ENCODE measurements at places on chromosomes 11 and 22.

- DNase-seq: no peak
Observed at GRCh38 chr11:35891096-35891495, 52.8 kb upstream of the LDLRAD3 start.

DNA sequence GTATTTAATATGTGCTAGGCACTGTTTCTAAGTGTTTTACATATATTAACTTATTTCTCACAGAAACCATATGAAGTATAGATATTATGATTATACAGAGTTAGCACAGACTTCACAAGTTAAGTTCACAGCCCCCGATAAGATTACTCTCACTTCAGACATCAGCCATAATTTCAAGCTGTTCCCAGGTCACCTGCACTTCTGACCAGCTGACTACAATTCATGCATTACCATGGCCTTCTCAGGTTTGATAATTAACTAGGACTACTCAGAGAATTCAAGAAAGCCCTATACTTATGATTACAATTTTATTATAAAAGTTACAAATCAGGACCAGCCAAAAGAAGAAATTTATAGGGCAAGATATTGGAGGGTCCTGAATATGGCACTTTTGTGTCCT, 68.2 kb upstream of the RRM1 start:
- DNase-seq: no peak

DNA sequence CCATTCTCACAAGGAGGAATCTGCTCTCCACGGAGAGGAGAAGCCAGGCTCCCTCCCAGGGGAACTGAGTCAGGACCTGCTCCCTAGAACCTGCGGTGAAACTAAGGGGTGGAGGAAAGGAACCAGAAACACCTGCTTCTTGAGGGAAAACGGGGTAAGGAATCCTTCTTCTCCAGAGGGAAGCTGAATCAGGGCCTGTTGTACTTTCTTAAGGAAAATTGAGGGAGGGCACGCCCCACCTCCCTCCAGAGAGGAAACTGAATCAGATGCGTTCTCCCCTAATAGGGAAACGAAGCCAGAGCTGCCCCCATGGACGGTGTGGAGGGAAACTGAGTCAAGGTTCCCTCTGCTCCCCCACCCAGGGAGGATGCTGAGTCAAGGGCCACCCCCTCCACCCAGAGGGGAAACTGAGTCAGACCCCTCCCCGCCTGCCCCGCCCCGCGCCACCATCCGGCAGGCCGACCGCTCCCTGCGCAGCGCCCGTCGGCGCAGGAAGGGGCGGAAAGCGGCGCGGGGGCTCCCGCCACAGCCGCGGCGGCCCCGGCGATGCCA, 393 bp downstream of the RELA start:
- no peak for DNase-seq

GRCh38 chr11:114190630-114191029, 105.6 kb upstream of the NNMT start:
- no peak for DNase-seq

DNA sequence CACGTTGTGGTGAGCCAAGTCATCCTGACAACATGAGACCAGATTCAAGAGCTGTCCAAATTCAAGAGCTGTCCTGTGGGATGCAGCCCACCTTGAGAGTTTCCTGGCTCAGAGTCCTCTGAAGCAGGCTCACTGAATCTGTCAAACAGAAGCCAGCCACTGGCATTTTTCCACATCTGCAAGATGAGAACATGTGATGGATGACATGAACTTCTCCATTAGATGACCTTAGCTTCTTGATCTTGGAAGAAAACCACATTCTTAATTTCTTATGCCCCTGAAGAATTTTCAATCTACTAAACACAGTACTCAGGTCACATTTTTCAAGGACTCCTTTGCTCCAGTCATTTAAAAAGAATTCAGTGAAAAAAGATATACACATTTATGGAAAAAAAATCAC, 291.0 kb downstream of the GUCY1A2 start:
- no peak for DNase-seq

GRCh38 chr11:92501066-92501739, 276.6 kb downstream of the FAT3 start:
- no peak for DNase-seq

DNA sequence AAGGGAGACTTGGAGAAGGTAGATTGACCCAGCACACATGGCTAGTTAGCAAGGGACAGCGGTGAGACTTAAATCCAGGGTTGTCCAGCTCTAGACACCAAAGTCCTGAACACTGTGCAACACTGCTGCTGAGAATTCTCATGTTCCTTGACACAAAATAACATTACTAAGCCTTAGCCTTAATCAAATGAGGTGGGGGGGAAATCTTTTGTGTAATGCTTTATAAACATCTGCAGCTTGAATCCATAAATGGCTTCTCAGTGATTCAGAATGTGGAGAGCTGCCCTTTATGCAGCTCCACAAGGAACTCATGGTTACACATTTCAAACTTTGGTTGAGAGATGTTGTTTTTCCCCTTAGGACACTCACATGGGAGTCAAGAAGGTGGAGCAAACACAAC, 80.0 kb downstream of the CD44 start:
- no peak for DNase-seq

DNA sequence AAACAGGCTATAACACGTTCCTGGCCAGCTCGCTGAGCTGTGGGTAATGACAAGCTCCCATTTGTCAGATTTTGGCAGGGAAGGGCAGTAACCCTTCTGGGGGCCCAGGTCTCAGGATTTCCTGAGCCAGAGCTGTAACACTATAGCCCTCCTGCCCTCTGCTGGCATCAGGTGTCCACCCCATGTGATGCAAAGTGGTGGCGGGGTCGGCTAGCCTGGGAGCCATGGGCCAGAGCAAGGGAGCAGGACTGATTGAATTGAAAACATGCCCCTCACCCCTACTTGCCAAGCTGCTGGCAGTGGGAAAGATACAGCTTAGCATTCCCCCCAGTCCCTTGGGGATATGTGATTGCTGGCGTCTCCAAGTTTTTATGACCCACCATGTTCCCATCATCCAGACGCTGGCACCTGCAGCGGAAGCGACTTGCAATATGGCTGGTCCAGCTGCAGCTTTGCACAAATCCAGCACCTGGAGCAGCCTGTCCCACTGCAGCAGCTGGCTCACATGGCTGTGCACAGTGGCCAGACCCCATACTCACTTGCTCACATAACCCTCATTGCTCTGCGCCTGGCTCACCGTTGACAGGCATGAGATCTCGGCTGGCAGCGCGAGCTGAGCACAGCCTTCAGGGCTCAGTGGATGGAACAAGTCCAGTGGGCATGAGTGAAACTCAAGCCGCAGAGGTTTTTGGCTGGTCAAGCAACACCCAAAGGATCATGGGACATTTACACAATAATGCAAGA, 1147.8 kb downstream of the JRKL start:
- DNase-seq: no peak

- no peak for DNase-seq
Observed at GRCh38 chr11:9046481-9046880, 42.7 kb upstream of the NRIP3 start.

DNA sequence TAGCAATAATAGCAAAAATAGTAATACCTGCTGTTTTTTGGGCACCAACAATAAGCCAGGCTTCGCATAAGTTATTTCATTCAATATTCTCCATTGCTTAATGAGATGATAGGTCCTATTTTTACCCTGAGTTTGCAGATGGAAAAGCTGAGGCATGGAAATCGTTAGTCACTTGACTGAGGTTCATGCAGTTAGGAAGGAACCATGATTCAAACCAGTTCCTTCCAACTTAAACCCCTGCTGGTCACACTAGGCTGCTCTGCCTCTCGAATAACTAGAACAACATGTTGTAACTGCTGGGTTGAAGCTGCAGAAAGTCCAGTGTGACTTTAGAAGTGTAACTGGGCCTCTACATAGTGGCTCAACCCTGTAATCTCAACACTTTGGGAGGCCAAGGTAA, 69.3 kb downstream of the SEZ6L start:
- no peak for DNase-seq

GRCh38 chr11:115215694-115216617, 288.3 kb downstream of the CADM1 start:
- DNase-seq: no peak

GRCh38 chr11:123406441-123407129, 23.5 kb upstream of the GRAMD1B start:
- no peak for DNase-seq

DNA sequence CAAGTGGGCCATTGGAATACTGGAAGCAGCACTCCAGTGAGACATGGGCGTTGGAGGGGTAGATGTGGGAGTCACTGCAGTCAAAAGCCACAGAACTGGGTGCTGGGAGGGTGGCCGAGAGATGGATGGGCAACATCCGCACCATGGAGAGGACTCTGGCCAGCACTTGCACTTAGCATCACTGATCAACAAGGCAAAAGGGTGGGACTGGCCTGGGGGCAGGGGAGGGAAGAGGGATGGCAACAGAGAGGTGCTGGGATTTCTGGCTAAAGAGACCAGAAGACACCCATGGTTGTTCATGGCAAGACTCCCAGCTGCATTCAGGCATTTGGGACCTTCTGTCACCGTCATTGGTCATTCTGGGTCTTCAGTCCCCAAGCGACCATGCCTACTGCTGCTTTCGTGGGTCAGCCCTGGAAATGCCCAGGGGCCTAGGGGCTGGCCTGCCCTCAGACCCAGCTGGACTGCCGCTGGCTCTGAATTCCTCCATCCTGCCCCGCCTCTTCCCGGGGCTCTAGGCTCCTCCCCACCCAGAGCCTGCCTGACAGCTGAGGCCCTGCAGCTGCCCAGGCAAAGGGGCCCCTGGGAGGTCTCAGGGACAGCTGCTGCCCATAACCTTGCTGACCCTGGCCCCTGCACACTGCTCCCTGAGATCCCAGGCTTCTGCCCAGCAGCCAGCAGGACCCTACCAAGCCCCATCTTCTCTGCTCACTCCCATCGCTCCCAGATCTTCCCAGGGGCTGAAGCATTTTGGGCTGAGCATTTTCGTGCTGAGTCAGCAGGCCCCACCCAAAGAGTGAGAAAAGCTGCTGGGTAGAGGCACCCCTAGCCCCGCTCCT, 13.0 kb upstream of the CDC42EP2 start:
- DNase-seq: no peak

DNA sequence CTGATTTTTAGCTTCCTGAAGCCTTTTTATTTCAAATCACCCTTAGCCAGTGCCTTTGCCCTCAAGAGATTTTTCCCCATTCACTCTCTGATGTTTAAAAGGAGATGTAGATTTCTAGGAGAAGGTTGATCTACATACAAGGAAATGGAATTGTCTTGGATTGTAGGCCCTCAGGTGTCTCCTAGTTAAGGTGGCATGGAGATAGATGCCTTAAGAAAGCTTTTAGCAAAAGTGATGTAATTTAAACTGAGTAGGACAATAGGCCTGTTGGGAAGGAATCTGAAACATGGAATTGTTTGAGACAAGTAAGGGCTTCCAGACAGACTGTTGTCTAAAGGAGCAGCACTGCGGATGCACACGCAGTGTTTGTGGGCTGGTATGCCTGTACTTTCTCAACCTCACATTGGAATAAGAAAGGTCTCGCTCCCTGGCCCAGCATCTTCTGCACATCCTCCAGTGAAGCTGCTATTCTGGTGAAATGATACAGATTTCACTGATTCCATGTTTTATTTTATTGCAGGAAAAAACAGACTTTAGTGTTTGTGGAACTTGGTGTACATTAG, 69.8 kb upstream of the SLC25A18 start:
- no peak for DNase-seq

- DNase-seq: peak; percentile 49
Observed at GRCh38 chr22:46054091-46055073, 77.4 kb upstream of the WNT7B start.

DNA sequence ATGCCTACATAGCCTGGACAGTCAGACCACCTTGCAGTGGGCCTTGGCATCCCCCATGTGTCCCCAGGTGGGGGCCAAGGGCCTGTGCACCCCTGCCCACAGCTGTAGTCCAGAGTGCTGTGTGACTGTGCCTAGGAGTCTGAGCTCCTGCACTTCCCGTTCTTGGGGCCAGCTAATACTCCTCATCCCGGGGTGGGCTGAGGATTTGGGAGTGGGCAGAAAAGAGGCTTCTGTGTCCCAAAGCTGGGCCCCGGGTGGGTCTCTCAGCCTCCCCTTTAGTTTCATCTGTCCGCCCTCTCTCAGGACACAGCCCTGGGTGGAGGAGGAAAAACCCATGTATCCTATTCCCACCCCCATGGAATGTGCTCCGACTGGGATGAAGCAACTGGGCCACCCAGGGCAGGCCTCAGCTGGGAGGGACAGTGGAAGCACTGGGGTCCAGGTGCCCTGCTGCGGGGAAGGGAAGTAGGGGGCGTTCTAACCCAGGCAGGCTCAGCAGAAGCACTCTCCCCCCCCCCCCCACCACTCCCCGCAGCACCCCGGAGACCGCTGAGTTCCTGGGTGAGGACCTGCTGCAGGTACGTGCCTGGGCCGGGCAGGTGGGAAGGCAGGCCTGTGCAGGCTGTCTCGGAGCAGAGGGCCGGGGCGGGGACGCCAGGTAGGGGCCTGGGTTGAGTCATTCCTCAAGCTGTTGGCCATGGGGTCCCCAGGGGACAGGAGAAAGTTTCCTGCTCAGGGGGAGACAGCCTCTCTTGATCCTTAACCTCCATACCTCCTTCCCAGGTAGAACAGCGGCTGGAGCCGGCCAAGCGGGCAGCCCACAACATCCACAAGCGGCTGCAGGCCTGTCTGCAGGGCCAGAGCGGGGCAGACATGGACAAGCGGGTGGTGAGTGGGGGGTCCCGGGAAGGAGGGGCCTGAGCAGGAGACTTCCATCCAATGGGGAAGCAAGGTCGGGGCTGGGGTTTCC, 1.4 kb downstream of the SH3BP1 start:
- DNase-seq: no peak

DNA sequence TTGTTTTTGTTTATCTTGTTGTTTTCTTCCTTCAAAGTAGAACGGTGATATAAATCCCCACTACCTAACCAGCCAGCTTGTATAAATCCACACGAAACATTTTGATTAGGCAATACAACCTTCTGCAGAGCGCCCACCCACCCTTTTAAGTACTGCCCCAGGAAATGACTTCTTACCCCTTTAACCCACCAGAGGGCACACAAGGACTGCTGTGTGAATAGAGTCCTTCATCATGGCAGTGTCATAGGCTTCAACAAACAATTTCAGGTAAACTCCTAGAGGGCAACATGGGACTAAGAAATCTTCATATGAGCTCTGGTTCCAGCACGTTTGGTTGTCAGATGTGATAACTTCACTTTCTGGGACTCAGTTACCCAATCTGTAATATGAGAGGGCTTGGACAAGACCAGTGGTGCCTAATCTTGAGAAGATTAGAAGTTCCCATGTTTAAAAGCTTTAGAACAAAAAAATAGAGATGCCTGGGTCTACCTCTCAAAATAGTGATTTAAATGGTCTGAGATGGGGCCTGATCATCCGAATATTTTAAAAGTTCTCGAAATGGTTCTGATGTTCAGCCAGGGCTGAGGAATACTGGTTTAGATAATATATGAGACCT, 56.1 kb downstream of the PIWIL4 start:
- DNase-seq: peak; percentile 79

GRCh38 chr11:690738-691633, 4.0 kb downstream of the DEAF1 start:
- DNase-seq: peak; percentile 43

DNA sequence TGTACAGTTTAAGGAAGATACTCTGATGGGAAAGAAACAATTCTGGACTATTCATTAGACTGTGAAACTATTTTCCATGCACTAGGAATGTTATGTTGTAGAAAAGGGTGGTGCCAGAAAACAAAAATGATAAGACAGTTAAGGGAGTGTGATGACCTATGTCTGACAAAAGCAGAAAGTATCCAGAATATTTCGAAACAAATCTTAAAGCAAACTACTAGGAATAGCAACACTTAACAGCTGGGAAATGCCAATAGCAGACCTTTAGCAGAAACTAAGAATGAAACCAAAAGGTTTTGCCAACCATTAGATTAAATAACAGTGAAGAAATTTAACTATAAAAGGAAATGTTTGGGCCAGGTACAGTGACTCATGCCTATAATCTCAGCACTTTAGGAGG, 3.3 kb upstream of the ARHGAP20 start:
- DNase-seq: no peak

- no peak for DNase-seq
Observed at GRCh38 chr11:88266157-88266556, 71.4 kb downstream of the CTSC start.

All from cerebellar cortex (tissue), 1 donor.